ENCODE measurements at places on chromosomes 5 and 9.
A peak's percentile ranks its signal among the peaks of the same experiment; 100 is the strongest.

DNA sequence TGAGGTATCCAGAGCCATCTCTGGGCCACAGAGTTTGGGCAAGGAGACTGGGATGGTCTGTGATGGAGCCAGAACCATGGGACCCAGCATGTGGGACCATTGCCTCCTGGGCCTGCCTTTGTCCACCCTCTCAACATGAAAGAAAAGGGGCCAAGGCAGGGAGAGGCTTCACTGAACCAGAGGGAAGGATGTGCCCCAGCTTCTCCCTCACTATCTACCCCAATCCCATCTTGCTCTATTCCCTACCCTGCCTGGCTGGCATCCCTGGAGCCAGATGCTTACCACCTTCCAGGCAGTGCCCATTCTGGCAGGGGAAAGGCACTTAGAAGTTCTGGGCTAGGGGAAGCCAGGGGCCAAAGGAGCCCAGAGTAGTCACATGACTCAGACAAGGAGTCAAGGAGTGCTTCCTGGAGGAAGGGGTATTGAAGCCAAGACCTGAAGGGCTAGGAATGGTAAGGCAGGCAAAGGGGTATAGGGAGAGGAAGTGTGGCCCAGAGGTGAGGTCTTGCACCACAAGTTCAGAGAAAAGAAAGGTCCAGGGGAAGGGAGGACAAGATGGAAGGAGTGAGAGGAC is 9.8 kb downstream of the PDLIM4 start:
- H3K36me3 ChIP-seq: peaks cover 8% of the 10 kb centered on the region
- no peaks in the 10 kb centered on the region for H3K27me3 ChIP-seq
- H3K27ac ChIP-seq: no peak overlapping the region
- peaks cover 31% of the 10 kb centered on the region for H3K4me1 ChIP-seq
- H3K4me3 ChIP-seq: no peak overlapping the region
- DNase-seq: no peak

GRCh38 chr5:73947906-73948640 is 322.1 kb downstream of the ARHGEF28 start:
- DNase-seq: no peak
- H3K27ac ChIP-seq: no peak overlapping the region
- H3K4me1 ChIP-seq: peaks cover 4% of the 10 kb centered on the region
- no peaks in the 10 kb centered on the region for H3K27me3 ChIP-seq
- no peak overlapping the region for H3K4me3 ChIP-seq

DNA sequence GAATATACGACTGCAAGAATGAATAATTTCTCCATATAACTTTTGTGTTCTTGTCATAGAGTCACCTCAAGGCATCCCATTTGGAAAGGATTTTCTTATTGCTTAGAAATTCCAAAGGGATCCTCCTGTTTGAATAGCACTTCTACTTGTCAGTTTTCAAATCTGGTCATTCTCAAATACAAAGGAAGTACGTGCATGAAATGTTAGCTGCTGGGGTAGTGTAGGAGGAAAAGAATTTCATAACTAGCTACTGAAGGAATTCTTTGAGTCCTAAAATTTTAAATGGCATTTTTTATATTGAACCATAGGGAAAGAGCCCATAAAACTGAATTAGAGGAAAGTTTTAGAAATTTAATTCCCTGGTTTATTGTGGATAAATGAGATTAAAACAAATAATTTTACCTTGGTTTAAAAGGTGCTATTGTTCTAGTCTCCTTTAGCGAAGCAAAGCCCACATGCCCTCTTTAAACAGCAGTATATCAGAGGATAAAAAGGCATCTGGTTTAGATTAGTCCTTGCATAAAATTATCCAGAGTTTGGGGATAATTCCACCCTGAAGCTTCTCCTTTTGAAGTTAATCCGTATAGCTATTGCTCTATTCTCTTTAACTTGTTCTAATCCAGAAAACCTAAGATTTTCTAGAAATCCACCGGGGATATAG is 2.0 kb upstream of the MPDZ start:
- H3K27me3 ChIP-seq: no peaks in the 10 kb centered on the region
- no peaks in the 10 kb centered on the region for H3K36me3 ChIP-seq
- no peak overlapping the region for H3K4me3 ChIP-seq
- no peak overlapping the region for H3K27ac ChIP-seq
- H3K4me1 ChIP-seq: peaks cover 24% of the 10 kb centered on the region

GRCh38 chr5:56305001-56305950 is 72.1 kb upstream of the ANKRD55 start:
- DNase-seq: no peak
- no peak overlapping the region for H3K4me3 ChIP-seq
- H3K27ac ChIP-seq: no peak overlapping the region

- no peak overlapping the region for H3K4me3 ChIP-seq
- no peaks in the 10 kb centered on the region for H3K36me3 ChIP-seq
- H3K4me1 ChIP-seq: no peaks in the 10 kb centered on the region
- no peaks in the 10 kb centered on the region for H3K27me3 ChIP-seq
These were observed 690.4 kb downstream of the SLCO4C1 start for GRCh38 chr5:101605700-101606099.

DNA sequence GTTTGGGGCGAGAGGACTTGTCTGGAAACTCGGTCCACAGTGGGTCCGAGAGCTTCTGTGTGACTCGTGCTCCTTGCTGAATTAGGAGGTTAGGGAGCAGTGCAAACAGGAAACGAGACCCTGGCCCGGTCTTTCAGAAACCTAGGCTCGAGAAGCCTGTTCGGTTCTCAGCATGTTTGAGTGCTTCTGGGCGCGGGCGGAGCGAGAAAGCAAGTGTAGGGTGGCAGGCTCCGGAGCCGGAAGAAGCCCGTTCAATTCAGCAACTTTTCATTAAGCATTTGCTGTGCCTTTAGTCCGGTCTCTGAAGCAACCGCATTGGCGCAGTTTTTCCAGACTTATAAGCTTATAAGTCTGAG is 547 bp downstream of the CLTA start:
- DNase-seq: no peak
- peaks cover 31% of the 10 kb centered on the region for H3K36me3 ChIP-seq
- peaks cover 10% of the 10 kb centered on the region for H3K4me1 ChIP-seq
- H3K27me3 ChIP-seq: no peaks in the 10 kb centered on the region

DNA sequence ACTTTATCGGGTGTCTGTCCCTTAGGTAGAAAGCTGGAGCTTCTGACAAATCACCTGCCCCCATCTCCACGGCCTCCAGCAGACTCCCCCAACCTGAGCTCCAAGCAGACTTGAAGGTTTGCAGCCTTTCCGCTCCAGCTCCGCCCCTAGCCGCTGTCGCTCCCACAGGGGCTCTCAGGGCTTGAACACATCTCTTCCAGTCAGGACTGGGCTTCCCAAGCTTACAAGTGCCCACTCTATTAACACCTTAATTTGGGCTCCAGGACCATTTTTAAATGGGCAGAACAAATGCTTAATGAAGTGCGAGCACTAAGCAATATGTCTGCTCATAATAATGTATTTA is 17.2 kb upstream of the SLC25A51 start:
- DNase-seq: no peak
- H3K27ac ChIP-seq: no peak overlapping the region
- no peak overlapping the region for H3K4me3 ChIP-seq
- H3K4me1 ChIP-seq: peaks cover 39% of the 10 kb centered on the region
- no peaks in the 10 kb centered on the region for H3K27me3 ChIP-seq

GRCh38 chr5:147898875-147899401 is 7.4 kb downstream of the C5orf46 start:
- H3K27me3 ChIP-seq: no peaks in the 10 kb centered on the region
- no peak overlapping the region for H3K27ac ChIP-seq
- H3K4me1 ChIP-seq: no peaks in the 10 kb centered on the region
- no peak overlapping the region for H3K4me3 ChIP-seq
- H3K36me3 ChIP-seq: no peaks in the 10 kb centered on the region

DNA sequence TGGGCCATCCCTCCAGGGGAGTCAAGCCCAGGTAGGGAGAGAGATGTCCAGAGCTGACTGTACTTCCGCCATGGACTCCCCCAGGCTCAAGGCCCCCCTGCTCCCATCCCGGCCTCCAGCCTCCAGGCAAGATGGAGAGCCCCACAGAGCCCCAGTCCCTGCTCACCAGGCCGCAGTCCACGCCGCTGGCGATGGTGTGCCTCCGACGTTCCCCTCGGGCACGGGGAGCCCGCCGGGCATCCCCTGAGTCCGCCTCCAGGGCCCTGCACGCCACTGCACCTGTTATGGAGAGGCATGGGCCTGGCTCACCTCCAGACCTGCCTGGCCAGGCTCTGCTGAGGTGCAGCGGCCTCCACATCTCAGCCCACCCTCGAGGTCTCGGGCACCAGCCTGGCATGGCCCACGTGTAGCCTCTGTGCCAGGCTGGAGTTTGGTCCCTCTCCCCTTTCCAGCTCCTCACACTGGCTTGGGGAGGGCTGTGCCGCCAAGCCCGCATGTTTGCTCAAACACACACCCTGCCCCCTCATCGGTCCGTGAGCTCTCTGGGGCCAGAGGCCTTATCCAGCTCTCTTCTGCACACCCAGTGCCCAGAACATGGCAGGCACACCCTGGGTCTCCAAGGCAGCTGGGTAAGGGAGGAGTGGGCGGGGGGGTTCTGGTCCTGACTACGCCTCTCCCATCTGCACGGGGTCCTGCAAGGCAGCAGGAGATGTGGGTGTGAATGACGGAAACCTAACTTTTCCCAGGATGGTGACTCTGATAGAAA is 4.1 kb downstream of the SAPCD2 start:
- H3K4me3 ChIP-seq: no peak overlapping the region
- no peak for DNase-seq
- H3K27me3 ChIP-seq: peaks cover 3% of the 10 kb centered on the region

GRCh38 chr5:89946508-89946907 is 463.0 kb downstream of the CETN3 start:
- H3K36me3 ChIP-seq: no peaks in the 10 kb centered on the region
- no peaks in the 10 kb centered on the region for H3K27me3 ChIP-seq
- no peaks in the 10 kb centered on the region for H3K4me1 ChIP-seq
- H3K27ac ChIP-seq: no peak overlapping the region
- DNase-seq: no peak

- DNase-seq: no peak
- no peak overlapping the region for H3K27ac ChIP-seq
- no peaks in the 10 kb centered on the region for H3K4me1 ChIP-seq
- H3K27me3 ChIP-seq: no peaks in the 10 kb centered on the region
These were observed 224.6 kb downstream of the TLE4 start for GRCh38 chr9:79796411-79796810.

DNA sequence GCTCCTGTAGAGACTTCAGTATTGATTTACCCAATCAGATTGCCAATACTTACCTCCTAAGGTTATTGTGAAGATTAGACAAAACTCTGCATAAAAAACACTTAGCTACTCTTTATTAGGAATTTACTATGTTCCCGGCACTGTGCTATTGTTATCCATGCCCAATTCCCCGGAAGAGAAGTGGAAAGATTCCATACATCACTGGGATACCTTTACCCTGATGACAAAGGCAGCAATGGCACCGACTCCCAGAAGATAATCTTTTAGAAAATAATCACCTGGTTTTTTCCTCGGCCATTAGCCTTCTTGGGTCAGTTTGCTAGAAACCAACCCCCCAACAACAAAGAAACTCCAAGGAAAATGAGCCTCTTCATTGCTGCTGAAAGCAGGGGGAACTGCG is 226.0 kb downstream of the SNX18 start:
- no peak for DNase-seq
- H3K36me3 ChIP-seq: no peaks in the 10 kb centered on the region
- peak overlapping the region; percentile 63 for H3K27ac ChIP-seq
- H3K4me1 ChIP-seq: peaks cover 9% of the 10 kb centered on the region
- no peak overlapping the region for H3K4me3 ChIP-seq

- peaks cover 4% of the 10 kb centered on the region for H3K4me1 ChIP-seq
- H3K27ac ChIP-seq: no peak overlapping the region
- H3K4me3 ChIP-seq: no peak overlapping the region
- H3K36me3 ChIP-seq: peaks cover 42% of the 10 kb centered on the region
- DNase-seq: peak; percentile 21
- no peaks in the 10 kb centered on the region for H3K27me3 ChIP-seq
These were observed 4.1 kb downstream of the RPL7A start for GRCh38 chr9:133351908-133352634.

GRCh38 chr5:161751265-161751664 is 65.7 kb downstream of the GABRA6 start:
- H3K27me3 ChIP-seq: no peaks in the 10 kb centered on the region
- no peaks in the 10 kb centered on the region for H3K4me1 ChIP-seq
- DNase-seq: no peak
- H3K4me3 ChIP-seq: no peak overlapping the region
- H3K27ac ChIP-seq: no peak overlapping the region

GRCh38 chr9:127796852-127797370 is 5.8 kb upstream of the FPGS start:
- H3K27me3 ChIP-seq: no peaks in the 10 kb centered on the region
- DNase-seq: no peak

DNA sequence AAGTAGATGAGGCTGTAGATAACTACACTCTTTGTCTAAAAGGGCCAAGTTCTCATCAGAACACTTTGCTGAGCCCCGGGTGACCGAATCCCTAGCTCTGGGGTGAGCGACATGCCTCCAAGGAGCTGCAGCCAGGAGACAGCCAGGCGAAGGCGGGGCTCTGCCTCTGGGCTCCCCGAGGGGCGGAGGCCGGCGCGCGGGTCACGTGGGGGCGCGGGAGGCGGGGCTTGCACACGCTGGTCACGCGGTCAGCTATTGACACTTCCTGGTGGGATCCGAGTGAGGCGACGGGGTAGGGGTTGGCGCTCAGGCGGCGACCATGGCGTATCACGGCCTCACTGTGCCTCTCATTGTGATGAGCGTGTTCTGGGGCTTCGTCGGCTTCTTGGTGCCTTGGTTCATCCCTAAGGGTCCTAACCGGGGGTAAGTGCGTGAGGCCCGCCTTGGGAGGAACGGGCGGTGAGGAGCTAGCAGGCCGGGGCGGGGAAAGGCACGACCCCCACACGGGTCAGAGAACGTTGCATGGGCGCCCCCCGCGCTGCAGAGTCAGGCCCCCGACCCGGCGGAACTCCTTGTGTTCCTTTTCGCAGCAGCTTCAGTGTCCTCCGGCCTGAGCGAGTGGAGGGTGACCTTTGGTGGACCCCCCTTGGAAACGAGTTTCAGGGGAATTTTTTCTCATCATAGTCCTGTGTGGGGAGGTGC is at the start of gene ATP6V0E1:
ATP6V0E1 (plus strand) TSS at position 230 of the 702 bp plus-strand sequence; CDS start at position 320, 90 bp downstream.
- H3K4me1 ChIP-seq: no peaks in the 10 kb centered on the region
- peak within 1 kb of the TSS; percentile 17 for H3K27ac ChIP-seq
- H3K36me3 ChIP-seq: peaks cover 30% of the 10 kb centered on the region
- peak; percentile 89 for DNase-seq
- no peaks in the 10 kb centered on the region for H3K27me3 ChIP-seq
- H3K4me3 ChIP-seq: peak within 1 kb of the TSS; percentile 83

- H3K27ac ChIP-seq: no peak overlapping the region
- H3K4me1 ChIP-seq: no peaks in the 10 kb centered on the region
- no peak overlapping the region for H3K4me3 ChIP-seq
- peaks cover 1% of the 10 kb centered on the region for H3K36me3 ChIP-seq
- DNase-seq: no peak
These were observed 126.0 kb upstream of the DHFR start for GRCh38 chr5:80780761-80781285.

DNA sequence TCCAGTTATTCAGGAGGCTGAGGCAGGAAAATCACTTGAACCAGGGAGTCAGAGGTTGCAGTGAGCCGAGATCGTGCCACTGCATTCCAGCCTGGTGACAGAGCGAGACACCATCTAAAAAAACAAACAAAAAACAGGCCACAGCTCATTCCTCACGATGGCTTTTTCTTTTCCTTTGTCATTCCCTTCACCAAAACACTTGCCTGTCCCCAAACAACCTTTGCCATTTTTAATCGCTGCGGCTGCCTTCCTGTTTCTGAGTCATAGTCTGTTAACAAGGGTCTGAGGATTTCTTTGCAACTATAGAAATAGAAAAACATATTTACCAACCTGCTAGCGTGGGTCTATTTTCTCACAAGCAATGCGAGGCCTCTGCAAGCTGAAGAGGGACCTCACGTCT is 123.0 kb upstream of the FSTL4 start:
- H3K4me1 ChIP-seq: no peaks in the 10 kb centered on the region
- no peak for DNase-seq
- no peaks in the 10 kb centered on the region for H3K36me3 ChIP-seq
- no peaks in the 10 kb centered on the region for H3K27me3 ChIP-seq

GRCh38 chr5:180179442-180180420 is 29.3 kb downstream of the RASGEF1C start:
- H3K4me3 ChIP-seq: no peak overlapping the region
- H3K4me1 ChIP-seq: peaks cover 16% of the 10 kb centered on the region
- peak overlapping the region; percentile 15 for H3K27ac ChIP-seq
- no peaks in the 10 kb centered on the region for H3K27me3 ChIP-seq
- no peak for DNase-seq
- no peaks in the 10 kb centered on the region for H3K36me3 ChIP-seq

Measured in neuronal stem cell (in vitro differentiated cells).